ENCODE measurements at places on chromosomes 12 and 14. TPM values are rescaled to one million over a fixed set of nuclear protein-coding genes. Genes with fewer than 3 reads are reported as not detected.

DNA sequence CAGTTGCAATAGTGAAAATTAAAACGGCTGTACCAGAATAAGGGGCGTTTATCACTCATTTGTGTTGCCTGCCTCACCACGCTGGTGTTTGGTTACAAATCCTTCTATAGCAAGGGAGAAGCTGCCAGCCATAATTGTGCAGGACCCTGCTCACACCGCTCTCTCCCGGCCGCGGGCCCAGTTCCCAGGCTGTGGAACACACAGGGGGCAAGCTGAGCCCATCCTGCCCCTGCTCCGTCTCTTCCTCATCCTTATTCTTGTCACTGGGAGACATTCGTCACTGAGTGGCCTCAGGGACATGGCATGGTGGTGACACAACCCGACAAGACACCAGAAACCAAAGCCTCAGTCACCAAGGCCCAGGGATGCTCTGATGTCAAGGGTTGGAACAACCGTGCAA lies 116.3 kb upstream of the FKBP4 start:
- no peak for DNase-seq

GRCh38 chr12:19520646-19521415 lies 81.5 kb downstream of the AEBP2 start:
- DNase-seq: no peak

GRCh38 chr14:75315144-75315543 lies 36.5 kb downstream of the FOS start:
- no peak for DNase-seq

Gene OR11H7
- not detected for polyA plus RNA-seq
